ENCODE measurements at places on chromosomes 2 and 18.

GRCh38 chr2:9483107-9483506 lies 8.8 kb downstream of the IAH1 start:
- DNase-seq: no peak

GRCh38 chr18:78871618-78872017 lies 108.0 kb upstream of the SALL3 start:
- DNase-seq: no peak

DNA sequence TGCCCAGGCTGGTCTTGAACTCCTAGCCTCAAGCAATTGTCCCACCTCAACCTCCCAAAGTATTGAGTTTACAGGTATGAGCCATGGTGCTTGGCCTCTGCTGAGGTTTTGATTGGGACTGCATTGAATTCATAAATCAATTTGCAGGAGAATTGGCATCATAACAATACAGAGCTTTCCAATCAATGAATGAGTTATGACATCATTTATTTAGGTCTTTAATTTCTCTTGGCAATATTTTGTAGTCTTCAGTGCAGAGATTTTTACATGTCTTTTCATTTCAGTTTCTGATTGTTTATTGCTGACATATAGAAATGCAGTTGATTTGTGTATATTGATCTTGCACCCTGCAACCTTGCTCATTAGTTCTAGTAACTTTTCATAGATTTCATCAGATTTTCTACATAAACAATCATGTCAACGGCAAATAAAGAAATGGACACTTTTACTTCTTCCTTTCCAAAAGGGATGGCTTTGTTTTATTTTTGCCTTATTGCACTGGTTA lies 119.9 kb downstream of the TFCP2L1 start:
- no peak for DNase-seq

GRCh38 chr2:42969231-42970150 lies 177.1 kb upstream of the HAAO start:
- no peak for DNase-seq

DNA sequence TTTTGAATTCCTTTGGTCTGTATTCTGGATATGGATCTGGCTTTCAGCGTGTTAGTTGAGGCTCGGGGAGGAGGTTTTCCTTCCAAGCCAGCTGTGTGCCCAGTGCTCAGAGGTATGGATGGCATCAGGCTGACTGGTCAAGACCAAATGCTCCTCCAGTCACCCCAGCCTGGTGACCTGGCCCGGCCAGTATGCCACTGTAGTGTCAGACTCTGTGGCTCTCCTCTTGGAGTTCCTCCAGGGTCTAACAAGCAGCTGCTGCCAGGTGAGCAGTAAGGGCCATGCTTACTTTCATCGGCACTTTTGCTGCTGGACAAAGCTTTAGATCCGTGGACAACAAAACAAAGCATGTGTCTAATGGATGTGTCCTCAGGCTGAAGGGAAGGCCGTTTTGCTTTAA lies 44.1 kb downstream of the CABLES1 start:
- DNase-seq: no peak

DNA sequence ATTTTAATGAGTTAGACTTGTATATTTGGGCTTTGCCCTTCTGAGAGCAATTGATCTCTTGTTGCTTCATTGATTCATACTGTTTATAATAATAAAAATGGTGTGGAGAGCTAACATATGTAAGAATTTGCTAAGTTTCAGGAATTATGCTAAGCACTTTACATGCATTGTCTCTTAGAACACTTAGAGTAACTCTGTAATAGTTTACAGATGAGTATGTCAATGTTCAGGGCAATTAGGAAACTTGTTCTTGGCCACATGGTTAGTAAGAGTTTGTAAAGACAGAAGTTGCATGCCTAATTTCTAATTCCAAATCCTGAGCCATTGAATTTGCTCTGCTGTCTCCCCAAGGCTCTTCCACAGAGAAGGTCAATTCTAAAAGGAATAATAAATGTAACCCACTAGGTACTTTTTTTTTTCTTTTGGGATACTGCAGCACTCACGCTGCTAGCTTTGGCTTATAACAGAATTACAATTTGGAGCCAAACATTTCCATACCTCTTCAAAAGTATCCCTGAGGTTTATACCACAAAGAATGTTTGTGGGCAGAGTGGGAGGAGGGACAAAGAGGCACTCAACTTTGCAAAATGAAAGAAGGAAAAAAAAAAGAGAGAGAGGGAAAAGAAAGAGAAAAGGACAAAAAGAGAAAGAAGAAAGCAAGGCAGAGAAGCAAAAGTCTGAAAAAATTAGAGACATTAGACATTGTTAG lies 232.4 kb downstream of the CALCRL start:
- DNase-seq: no peak

DNA sequence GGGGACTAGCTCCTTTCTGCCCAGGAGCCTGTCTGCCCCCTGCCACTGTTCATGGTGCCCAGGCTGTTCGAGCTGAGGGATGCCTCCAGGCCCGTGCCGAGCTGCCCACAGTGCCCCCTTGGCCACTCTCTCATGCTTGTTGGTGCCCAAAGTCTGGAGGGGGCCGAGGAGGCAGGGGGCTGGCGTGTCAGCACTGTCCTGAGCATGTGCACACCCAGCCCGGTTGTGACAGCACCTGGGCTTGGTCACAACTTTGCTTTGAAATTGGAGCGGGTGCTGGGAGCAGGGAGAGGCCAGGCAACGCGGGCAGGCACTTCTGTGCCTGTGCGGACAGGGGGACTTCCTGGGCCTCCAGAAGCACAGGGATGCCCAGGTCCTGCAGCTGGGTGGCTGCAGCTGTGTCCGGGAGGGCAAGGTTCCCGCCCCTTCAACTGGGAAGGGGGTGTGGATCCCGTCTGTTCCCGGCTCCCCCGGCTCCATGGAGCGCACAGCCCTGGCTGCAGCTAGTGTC lies 22.2 kb upstream of the RAPGEF4 start:
- no peak for DNase-seq

GRCh38 chr18:21391074-21391673 lies 149.1 kb downstream of the GREB1L start:
- DNase-seq: no peak

GRCh38 chr2:128362889-128363228 lies 44.2 kb upstream of the HS6ST1 start:
- DNase-seq: no peak

DNA sequence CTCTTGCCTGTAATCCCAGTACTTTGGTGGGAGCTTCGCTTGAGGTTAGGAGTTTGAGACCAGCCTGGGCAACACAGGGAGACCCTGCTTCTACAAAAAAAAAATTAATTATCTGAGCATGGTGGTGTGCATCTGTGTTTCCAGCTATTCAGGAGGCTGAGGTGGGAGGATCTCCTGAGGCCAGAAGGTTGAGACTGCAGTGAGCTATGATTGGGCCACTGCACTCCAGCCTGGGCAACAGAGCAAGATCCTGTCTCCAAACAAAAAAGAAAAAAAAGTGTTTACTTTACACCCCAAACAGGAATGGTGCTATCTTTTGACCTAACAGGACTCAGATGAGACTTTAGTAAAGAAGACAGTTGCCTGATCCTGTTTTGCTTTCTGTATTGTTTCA lies 35.6 kb downstream of the MAL start:
- DNase-seq: no peak

DNA sequence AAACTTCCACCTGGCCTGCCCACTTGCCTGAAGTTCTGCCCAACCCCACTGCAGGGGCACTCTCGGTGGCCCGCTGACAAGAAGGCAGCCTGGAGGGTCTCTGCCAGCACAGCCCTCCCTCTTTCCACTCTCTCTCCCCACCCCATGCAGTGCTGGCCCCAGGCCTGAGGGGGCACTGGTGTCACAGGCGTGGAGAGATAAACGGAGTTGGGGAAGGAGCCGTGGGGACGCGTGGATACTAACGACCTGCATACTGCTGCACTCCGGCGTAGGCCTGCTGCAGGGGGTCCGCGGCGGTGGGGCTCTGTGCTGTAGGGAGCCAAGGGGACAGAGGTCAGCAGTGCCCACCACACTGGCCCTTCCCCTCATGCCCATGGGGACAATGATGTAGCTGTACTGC lies 299.3 kb downstream of the CELF4 start:
- DNase-seq: no peak

GRCh38 chr2:98608962-98609604 lies 694 bp downstream of the UNC50 start:
- no peak for DNase-seq

- peak; percentile 22 for DNase-seq
Measured at GRCh38 chr2:176652300-176653182, 383.3 kb downstream of the MTX2 start.

DNA sequence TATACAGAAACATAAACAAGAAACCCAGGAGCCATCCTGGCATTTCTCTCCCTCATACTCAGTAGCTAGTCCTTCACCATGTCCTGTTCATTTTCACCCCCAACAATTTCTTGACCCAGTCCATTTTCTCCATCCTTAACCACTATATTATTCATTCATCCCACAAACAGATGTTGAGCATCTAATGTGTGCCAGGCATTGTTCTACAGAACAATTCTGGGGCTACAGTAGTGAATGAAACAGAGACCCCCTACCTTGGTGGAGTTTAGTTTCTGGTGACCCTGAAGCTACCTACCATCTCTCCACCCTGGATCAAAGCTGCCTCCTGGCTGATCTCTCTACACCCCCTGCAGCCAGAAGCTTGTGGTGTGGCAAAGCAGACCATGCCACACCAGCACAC lies 27.5 kb upstream of the BZW1 start:
- DNase-seq: no peak

DNA sequence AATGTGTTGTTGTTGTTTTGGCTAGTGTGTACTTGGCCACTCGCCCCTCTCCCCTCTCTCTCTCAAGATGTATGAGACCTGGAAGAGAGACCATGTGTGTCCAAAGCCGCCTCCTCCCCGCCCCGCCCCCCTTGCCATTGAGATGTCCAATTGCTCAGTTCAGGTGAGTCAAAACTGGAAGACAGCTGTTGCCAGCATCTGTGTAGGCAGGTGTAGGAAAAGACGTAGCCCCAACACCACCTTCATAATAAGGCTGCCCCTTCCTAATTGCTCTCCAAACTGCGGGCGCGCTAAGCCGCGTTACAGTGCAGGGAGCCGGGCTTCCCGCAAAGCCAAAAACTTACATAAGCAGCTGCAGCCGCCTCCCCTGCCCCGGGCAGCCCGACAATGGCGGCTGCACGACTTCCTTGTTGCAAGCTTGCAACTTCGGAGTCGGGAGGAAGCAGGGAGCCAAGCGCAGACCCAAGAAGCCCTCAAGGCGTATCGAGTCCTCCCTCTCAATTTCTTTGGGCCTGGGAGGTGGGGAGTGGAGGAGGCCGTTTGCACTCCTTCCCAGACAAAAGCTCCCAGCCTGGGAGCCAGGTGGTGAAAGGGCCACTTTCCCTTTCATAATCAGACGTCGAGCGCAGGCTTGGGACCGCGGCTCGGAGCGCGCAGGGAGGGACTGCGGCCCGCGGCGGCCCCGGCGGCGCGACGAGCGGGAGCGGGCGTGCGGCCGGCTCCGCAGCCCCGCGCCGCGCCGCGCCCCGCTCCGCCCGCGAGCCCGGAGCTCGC lies 882 bp downstream of the ZBTB14 start:
- DNase-seq: peak; percentile 62

DNA sequence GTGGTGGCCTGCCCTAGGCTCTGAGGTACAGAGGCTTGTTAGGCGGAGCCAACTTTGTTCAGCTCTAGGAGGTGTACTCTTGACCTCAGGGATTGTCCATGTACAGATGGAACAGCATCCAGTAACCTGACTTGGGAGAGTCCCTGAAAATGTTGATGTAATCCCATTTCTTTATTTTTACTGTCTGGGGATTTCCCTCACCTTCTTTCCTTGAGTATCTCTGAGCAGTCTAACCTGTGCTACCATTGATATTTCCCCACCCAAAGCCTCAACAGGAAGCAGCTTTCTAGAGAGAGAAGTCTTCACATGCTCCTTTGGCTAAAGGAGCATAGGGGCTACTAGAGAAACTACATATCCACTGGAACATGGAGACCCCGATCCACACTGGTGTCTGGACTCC lies 10.4 kb downstream of the IL36A start:
- no peak for DNase-seq

DNA sequence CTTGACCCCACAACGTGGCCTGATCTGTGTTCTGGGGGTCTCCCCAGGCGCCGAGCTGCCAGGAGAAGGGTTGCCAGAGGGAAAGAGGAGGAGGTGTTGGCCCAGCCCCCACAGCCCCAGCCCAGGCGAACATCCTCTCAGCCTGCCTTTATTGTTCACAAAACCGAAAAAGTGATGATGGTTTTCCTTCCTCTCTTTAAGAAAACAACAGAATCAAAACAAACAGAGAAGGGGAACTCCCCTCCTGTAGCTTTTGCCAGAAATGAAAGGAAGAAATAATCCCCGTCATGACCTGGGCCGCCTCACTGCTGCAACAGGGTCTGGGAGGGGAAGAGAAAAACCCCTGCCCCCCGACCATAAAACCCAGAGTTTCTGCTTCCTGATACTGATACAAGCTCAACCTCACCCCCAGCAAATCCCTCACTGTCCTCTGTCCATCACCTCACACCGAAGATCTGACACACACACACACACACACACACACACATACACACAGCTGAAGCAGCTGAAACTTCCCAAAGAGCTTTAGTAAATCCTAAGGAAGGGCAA lies 52.0 kb downstream of the ZFP36L2 start:
- peak; percentile 85 for DNase-seq

DNA sequence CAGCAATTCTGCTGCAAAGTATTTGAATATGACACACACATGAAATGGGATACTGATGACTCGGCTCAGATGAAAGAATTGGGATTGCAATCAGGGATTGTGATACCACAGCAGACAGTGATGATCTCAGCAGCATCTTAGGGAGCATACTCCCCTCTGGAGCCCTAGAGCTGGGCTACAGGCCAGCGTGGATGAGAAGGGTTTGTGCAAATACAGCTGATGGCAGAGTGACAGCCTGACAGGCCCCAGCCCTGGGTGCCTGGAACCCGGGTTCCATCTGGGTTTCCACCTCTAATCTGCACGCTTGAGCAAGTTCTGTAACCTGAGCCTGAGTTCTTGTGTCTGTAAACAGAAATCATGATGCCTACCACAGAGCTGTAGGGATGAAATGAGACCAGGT lies 418.0 kb downstream of the LRATD1 start:
- DNase-seq: no peak

- no peak for DNase-seq
Measured at GRCh38 chr2:46781468-46782189, 134.0 kb downstream of the MCFD2 start.

DNA sequence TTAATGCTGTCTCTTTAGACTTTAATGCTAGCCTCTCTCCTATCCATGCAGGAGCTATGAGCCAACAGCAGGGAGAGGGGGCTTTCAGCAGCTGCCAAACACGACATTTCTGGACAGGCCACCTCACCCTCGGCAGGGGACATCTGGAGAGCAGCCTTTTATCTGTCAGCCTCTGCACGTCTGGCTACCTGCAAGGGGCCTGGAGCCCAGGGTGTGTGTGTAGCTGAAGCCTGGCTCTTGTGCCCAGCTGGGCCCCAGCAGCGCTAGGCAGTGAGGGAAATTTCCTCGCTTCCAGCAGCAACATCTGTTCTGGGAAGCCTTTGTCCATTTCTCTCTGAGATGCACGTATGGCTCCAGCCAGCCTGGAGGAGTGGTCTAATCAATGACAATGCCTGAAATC lies 728.7 kb upstream of the ID2 start:
- DNase-seq: no peak
